T-helper 17 cell (primary cell): ENCODE measurements at places on chromosomes 1 and 21. TPM values are rescaled to one million over a fixed set of nuclear protein-coding genes. Genes with fewer than 3 reads are reported as not detected.

The OR2AK2 gene
- 0.37 TPM for total RNA-seq

The OR2L5 gene
- total RNA-seq, result not detected

The SLC5A9 gene
- total RNA-seq, result not detected

The RAB7B gene
- total RNA-seq, result 0.18 TPM

The MACO1 gene
- 21.6 TPM for total RNA-seq

- H3K36me3 ChIP-seq, result peaks cover 4% of the 10 kb centered on the region
- peak overlapping the region; percentile 39 for H3K4me3 ChIP-seq
- no peak for DNase-seq
- H3K27ac ChIP-seq, result no peak overlapping the region
Observed at GRCh38 chr1:59819566-59820438, 5.1 kb downstream of the HOOK1 start.

- no peak for DNase-seq
- peak overlapping the region; percentile 87 for H3K4me3 ChIP-seq
- no peaks in the 10 kb centered on the region for H3K27me3 ChIP-seq
- H3K27ac ChIP-seq, result peak overlapping the region; percentile 54
Observed at GRCh38 chr1:32754317-32755097, 51.9 kb upstream of the SYNC start.

GRCh38 chr1:42646056-42646455, 12.2 kb upstream of the PPIH start:
- DNase-seq, result no peak
- H3K27me3 ChIP-seq, result no peaks in the 10 kb centered on the region
- no peak overlapping the region for H3K27ac ChIP-seq
- H3K4me1 ChIP-seq, result no peaks in the 10 kb centered on the region

DNA sequence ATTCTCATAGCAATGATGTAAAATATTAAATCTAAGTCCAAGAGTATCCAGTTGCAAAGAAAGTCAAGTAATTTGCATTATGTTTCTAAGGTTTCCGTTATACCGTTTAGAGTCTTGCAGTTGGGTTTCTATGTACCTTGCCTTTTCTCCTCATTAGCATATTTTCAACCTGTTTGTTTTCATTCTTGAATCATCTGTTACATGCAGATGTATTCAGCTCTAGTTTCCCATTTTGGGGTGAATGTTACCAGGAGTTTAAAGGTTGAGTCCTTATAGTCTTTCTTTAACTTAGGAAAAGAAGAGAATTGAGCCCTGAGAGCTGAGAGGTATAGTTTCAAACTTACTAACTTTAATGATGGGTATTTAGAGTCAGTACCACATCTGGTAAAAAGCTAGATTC, 139.9 kb downstream of the NFIA start:
- H3K27ac ChIP-seq, result no peak overlapping the region
- H3K27me3 ChIP-seq, result peaks cover 7% of the 10 kb centered on the region
- no peak overlapping the region for H3K4me3 ChIP-seq
- no peaks in the 10 kb centered on the region for H3K4me1 ChIP-seq
- H3K36me3 ChIP-seq, result no peaks in the 10 kb centered on the region

GRCh38 chr1:169762699-169763098, 28.8 kb upstream of the SELE start:
- H3K4me1 ChIP-seq, result no peaks in the 10 kb centered on the region
- no peak for DNase-seq
- H3K27ac ChIP-seq, result no peak overlapping the region
- peaks cover 28% of the 10 kb centered on the region for H3K27me3 ChIP-seq
- peaks cover 2% of the 10 kb centered on the region for H3K36me3 ChIP-seq

DNA sequence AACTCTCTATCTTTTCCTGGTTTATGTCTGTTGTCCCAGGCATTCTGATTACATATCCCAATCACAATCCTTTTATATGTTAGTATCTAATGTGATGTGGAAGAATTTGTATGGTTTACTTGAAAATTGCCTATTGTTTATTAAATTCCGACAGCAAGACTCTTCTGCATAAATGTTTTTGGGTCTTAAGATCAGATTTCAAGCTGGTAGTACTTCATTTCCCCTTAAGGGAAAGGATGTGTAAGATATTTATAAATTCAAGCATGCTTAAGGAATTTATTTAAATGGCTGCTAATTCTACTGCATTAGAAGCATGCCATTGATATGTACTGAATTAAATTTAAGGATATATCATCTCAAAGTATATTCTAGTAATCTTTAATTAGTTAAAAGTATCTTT, 20.4 kb upstream of the GPR88 start:
- no peak for DNase-seq
- no peaks in the 10 kb centered on the region for H3K27me3 ChIP-seq
- peak overlapping the region; percentile 51 for H3K27ac ChIP-seq
- H3K4me3 ChIP-seq, result no peak overlapping the region
- H3K4me1 ChIP-seq, result peaks cover 9% of the 10 kb centered on the region

DNA sequence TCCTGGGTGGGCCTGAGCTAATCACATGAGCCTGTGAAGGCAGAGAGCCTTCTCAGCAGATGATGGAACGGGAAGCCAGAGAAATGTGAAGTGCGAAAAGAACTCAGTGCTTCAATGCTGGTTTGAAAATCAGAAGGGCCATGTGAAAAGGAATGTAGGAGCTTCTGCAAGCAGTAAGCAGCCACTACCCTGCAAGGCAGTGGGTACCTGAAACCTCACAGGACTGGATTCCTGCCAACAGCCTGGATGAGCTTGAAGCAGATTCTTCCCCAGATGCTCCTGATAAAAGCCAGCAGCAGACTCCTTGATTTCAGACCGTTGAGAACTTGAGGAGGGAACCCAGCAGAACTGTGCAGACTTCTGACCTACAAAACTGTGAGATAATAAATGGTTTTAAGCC, 158.6 kb downstream of the SYT2 start:
- H3K4me3 ChIP-seq, result no peak overlapping the region
- DNase-seq, result no peak
- no peak overlapping the region for H3K27ac ChIP-seq
- H3K4me1 ChIP-seq, result peaks cover 7% of the 10 kb centered on the region
- H3K27me3 ChIP-seq, result no peaks in the 10 kb centered on the region
- H3K36me3 ChIP-seq, result peaks cover 6% of the 10 kb centered on the region

DNA sequence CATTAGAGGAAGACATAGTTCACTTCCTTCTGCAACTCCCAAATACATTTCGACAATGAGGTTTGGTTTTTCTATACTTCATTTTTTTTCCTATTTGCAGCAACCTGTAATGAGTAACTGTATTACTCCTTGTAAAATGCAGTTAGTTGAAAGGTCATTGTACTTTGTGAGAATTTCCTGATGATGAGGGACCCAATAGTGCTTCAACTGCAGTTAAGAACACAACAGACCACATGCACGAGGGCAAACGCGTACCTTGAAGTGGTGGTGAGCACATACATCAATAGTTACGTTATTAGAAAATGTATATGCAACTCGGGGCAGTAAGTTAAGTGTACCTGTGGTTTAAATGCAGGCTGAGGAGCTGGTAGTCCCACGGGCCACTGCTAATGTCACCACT, 171.8 kb downstream of the GABPA start:
- no peak overlapping the region for H3K27ac ChIP-seq
- no peak overlapping the region for H3K4me3 ChIP-seq
- no peak for DNase-seq
- no peaks in the 10 kb centered on the region for H3K4me1 ChIP-seq
- no peaks in the 10 kb centered on the region for H3K36me3 ChIP-seq
- no peaks in the 10 kb centered on the region for H3K27me3 ChIP-seq
